ENCODE measurements at places on chromosomes 4 and X.

DNA sequence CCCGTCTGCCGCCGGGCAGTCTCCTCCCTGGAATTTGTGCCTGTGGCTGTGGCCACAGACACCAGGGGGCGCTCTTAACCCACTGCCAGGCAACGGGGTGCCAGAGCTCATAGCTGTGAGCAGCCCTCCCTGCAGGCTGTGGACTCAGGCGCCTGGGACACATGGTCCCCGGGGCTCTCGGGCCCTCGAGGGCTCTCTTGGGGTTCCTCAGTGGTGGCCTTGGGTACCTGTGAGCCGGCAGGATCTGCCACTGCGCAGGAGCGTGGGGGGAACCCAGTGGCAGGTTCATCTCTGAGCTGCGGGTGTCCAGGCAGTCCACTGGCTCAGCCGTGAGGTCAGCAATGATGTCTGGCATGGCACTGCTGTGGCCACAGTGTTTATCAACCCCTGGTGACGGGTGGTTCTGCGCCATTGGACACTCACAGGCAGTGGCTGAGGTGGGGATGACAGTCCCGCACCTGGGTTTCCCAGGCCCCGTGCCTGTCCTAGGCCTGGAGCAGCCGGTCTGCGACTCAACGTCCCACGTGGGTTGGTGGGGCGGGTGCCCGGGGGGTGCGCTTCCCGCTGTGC is 37.2 kb downstream of the PCGF3 start:
- DNase-seq, result peak; percentile 67

- DNase-seq, result peak; percentile 31
Observed at GRCh38 chrX:39162322-39162735, 361.1 kb downstream of the MID1IP1 start.

- DNase-seq, result peak; percentile 75
Observed at GRCh38 chr4:16967722-16968121, 69.3 kb upstream of the LDB2 start.

DNA sequence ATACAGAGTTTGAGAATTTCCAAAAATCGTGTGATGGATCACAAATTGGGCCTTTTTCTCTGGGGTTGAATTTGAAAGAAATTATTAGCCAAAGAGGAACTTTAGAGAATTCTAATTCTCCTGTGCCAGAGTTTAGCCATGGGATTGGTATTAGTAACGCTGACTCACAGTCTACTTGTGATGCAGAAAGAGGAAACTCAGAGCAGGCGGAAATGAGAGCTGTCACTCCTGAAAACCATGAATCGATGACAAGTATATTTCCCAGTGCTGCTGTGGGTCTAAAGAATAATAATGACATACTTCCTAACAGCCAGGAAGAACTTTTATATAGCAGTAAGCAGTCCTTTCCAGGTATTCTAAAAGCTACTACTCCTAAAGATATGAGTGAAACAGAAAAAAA is 64.9 kb downstream of the N4BP2 start:
- no peak for DNase-seq
